Osteoblast (primary cell): ENCODE measurements at places on chromosomes 5 and 9. TPM values are rescaled to one million over a fixed set of nuclear protein-coding genes. Genes with fewer than 3 reads are reported as not detected.

Gene ANKRD18A
- under 0.01 TPM in 1 of 2 replicates, not detected in the other for total RNA-seq

Gene INSL4
- not detected in 2 replicates for total RNA-seq

Gene ARID3C
- total RNA-seq = under 0.01 TPM in 1 of 2 replicates, not detected in the other

Gene ADAMTS13
- 1.2 and 1.4 TPM in 2 replicates for total RNA-seq

Gene MYO10
- 40.9 and 43.6 TPM in 2 replicates for total RNA-seq

Gene TAL2
- total RNA-seq = 0.36 and 0.59 TPM in 2 replicates

Gene SV2C
- not detected in 2 replicates for total RNA-seq

DNA sequence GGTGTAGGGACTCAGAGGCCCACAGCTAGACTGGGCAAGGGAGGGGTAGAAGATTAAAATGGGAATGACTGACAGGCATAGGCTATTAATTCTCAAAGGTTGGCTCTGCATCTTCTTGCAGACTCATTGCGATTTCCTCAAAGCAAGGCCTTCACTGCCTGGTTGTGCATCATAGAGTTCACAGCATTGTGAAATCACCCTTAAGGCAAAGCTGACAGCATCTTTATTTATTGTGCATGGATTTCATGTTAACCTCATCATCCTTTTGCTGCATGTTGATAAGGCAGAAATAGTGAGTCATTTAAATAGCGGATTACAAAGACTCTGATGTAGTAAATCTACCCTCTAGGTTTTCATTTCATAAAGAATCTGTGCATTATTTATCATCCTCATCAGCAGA is 13.6 kb upstream of the PALM2AKAP2 start:
- no peak for DNase-seq

GRCh38 chr5:120682851-120683250 is 218.8 kb downstream of the PRR16 start:
- peak; percentile 55 for DNase-seq

DNA sequence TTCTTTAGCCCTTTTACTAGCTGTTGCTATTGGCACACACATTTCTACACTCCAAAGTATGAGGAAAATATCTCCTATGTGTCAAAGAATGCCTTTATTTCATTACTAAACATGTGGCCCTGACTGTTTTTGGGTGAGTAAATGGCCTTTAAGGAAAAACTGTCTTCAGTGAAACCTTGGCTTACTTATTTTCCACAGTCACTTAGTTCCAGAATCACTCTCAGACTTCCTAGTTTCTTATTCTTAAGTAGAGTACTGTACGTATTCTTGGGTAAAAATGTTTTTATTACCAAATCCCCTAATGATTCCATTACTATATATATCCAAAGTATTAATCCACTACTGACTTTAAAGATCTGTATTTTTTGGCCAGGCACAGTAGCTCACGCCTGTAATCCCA is 27.5 kb downstream of the ERP44 start:
- DNase-seq = no peak

DNA sequence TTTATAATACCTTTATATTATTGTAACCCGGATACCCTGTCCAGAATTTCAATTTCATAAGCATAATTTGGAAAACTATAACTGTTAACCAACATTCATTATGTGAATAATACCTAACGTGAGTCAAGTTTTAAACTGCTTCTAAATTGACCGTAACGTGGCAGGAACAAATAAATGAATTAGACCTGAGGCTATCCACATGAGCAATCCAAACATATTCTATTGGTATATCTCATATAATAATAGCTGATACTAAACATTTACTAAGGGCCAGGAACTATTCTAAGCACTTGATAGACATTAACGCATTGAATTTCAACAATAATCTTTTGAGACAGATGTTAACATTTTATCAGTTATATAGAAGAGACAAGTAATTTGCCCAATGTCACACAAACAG is 276.4 kb downstream of the MEF2C start:
- DNase-seq = no peak

DNA sequence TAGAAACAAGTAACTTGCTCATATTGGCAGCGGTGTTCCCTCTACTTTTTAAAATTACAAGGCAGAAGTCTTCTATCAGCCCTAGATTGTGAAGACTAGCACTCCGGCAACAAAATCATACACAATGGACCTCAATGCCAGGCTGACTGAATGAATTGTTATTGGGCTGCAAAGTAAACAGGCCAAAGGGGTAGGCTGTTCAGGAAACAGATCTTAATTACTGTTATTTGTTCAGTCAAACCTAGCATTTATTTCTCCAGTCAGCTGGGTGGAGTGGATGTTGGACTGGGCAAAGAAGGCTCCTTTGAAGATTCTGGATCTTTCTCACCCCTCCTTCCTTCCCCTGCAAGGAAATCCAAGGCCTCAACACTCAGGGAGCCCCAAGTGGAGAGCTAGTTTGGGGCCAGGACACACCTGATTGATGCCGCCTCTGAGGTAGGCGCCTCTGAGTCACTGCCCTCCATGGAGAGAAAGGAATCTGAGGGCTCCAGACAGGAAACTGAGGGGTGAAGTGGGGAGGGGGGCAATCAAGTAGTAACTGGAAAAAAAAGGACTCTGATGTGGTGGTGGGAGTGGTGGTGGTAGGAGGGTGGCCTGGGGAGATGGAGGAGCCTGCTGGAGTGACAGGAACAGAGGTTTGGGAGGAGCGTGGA is 35.5 kb downstream of the SERINC5 start:
- no peak for DNase-seq

- peak; percentile 67 for DNase-seq
Observed at GRCh38 chr9:36214571-36214970, 23.9 kb downstream of the CLTA start.

GRCh38 chr5:116681334-116682013 is 106.9 kb upstream of the SEMA6A start:
- DNase-seq = no peak

- DNase-seq = no peak
Observed at GRCh38 chr5:113269023-113269997, 165.5 kb downstream of the TSSK1B start.

DNA sequence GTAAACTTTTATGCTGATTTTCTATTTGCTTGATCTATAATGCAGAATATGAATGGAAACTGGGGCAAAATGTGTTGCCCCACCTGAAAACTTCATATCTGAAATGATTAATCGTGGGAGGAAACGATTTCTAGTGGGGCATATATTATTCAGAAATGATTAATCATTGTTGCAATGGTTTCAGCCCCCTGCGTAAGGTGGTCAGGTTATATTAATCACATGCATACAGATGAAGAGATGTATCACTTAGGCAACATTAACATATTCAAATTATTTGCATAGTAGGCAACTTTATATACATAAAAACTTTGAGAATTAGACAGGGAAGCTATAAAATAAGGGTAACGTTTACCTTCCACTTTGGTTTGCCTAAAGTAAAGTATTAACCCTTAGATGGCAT is 49.8 kb downstream of the LSM11 start:
- no peak for DNase-seq

DNA sequence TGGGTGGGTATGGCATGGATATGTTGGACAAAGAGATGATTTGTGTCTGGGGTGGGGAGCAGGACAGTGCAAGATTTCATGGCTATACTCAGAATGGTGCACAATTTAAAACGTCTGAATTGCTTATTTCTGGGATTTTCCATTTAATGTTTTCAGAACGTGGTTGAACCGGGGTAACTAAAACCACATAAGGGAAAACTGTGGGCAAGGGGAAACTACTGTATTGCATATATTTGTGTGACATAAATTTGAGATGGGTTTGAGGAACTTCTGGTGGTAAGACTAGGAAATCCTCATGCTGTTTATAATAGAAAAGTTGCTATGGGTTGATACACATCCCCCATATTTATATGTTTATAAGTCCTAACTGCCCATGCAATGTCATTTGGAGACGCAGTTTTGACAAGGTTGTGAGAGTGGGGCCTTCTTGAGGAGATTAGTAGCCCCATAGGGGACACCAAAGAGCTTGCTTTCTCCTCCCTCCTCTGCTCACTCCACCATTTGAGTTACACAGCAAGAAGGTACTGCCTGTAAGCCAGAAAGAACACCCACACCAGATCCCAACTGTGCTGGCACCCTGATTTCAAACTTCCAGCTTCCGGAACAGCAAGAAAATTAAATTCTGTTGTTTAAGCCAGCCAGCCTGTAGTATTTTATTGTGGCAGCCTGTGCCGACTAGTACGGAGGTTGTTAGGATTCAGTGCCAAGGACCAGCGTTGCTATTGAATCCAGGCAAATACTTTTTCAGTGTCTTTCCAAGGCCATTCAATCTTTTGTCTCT is 2118.9 kb downstream of the MAT2B start:
- no peak for DNase-seq

GRCh38 chr5:90933298-90933697 is 374.7 kb downstream of the ADGRV1 start:
- no peak for DNase-seq

- no peak for DNase-seq
Observed at GRCh38 chr5:67065237-67065636, 131.4 kb downstream of the CD180 start.

DNA sequence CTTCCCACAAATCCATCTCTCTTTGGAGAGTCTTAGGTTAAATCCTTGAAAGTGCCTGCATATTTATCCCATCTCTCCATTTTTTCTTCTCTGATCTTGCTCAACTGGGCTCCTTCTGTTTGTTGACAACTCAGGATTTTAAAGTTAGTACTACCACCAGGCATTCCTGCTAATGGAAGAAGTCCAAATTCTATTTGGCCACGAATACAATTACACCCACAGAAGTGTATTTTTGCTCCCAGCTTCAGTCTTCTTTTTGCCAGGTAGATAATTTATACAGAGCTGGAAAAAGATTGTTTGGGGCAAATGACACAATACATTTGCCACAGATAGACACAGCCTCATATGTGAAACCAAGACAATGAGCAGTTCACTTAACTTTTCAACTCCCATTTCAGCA is 74.8 kb downstream of the CETN3 start:
- DNase-seq = no peak

DNA sequence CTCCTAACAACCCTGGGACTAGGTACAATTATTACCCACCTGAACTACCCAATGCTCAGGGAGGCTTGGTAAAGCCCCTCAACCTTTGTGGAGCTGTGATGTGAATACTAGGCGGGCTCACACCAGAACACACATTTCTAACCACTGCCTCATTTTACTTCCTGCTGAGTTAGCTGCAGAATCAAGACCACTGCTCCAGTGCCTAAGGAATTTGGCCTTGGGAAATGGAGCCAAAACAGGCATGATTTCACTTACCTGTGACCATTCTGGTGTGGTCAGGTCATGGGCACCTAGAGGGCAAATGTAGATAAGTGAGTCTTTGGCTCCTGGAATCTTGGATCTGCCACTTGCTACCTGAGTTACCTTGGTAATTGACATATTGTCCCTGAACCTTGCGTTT is 5.2 kb downstream of the WWC1 start:
- DNase-seq = no peak

- no peak for DNase-seq
Observed at GRCh38 chr5:14054965-14055963, 87.9 kb upstream of the TRIO start.

- DNase-seq = no peak
Observed at GRCh38 chr5:92119110-92119509, 736.0 kb upstream of the ARRDC3 start.
